ENCODE measurements at places on chromosomes 4 and X.

GRCh38 chr4:153773236-153773690 lies 13.4 kb upstream of the RNF175 start:
- DNase-seq: no peak

- DNase-seq: no peak
Observed at GRCh38 chr4:70915036-70915815, 13.1 kb downstream of the MOB1B start.

DNA sequence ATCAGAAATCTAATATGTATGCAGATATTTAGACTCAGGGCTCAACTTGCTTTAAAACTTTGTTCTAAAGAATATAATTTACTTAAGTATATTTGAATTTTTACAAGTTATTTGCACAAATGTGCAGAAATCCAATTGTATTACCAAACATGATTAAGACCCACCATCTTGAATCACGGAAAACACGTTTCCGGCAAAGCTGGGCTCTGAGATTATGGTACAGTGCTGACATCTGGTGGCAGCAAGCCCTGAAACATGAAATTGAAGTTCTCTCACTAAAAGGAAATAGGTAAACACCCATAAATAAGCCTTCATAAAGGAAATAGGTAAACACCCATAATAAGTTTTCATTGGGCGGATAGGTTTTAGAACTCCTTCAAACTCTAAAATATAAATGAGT lies 98.3 kb upstream of the MAOA start:
- DNase-seq: peak; percentile 79

- DNase-seq: no peak
Observed at GRCh38 chrX:39427906-39428305, 626.6 kb downstream of the MID1IP1 start.

DNA sequence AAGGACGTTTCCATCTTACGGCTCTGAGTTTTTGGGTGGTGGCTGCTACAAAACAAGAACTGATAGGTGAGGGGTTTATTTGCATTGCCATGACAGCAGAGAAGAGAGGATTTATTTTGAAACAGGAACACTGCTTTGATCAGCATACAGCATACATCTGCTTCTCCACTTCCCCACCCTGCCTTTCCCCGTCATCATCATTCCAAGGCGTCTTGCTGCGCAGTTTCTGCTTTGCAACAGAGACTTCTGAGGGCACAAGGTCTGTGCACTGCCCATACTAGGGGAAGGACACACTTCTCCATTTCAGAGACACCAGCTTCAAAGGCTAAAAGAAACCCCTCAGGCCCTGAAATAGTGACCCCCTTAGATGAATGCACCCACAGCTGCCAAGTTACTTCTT lies 19.1 kb downstream of the STARD8 start:
- DNase-seq: no peak

DNA sequence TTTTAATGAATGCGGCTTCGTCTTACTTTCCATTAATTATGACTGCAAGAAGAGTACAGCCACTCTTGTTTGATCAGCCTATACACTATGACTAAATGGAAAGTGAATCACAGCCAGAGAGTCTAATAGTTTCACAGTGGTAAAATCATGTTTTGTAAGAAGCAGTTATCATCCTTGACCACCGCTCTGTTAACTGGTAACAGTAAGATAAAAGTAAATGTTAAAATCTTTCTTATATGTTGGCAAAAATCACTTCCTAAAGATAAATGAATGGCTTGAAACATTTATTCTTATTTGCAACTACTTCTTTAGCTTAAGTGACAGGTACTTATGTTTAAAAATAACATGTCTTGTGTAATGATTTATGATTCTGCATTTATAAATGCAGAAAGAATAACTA lies 13.2 kb downstream of the GALNT7 start:
- no peak for DNase-seq

- no peak for DNase-seq
Observed at GRCh38 chr4:174340714-174341113, 57.0 kb downstream of the CEP44 start.

GRCh38 chrX:21944136-21944615 lies 3.7 kb downstream of the SMS start:
- no peak for DNase-seq

DNA sequence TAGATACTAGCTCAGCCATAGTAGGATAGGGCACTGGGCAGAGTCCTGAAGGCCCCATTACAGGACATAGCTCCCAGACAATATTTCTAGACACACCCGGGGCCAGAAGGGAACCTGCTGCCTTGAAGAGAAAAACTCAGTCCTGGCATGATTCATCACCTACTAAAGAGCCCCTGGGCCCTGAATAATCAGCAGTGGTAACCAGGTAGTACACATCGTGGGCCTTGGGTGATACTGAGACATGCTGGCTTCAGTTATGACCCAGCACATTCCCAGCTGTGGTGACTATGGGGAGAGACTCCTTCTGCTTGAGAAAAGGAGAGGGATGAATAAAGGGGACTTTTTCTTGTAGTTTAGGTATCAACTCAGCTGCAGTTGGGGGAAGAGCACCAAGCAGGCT lies 104.3 kb upstream of the STK26 start:
- DNase-seq: no peak

GRCh38 chr4:78749972-78750727 lies 26.0 kb upstream of the BMP2K start:
- no peak for DNase-seq

- no peak for DNase-seq
Observed at GRCh38 chr4:183834252-183834651, 70.9 kb upstream of the STOX2 start.

- no peak for DNase-seq
Observed at GRCh38 chr4:19739101-19739651, 512.5 kb upstream of the SLIT2 start.

GRCh38 chr4:186105647-186106321 lies 1.3 kb downstream of the FAM149A start:
- DNase-seq: peak; percentile 56

- DNase-seq: peak; percentile 72
Observed at GRCh38 chrX:120604361-120604782, 471 bp downstream of the MCTS1 start.

GRCh38 chrX:130186651-130187050 lies 14.9 kb downstream of the RAB33A start:
- DNase-seq: no peak

DNA sequence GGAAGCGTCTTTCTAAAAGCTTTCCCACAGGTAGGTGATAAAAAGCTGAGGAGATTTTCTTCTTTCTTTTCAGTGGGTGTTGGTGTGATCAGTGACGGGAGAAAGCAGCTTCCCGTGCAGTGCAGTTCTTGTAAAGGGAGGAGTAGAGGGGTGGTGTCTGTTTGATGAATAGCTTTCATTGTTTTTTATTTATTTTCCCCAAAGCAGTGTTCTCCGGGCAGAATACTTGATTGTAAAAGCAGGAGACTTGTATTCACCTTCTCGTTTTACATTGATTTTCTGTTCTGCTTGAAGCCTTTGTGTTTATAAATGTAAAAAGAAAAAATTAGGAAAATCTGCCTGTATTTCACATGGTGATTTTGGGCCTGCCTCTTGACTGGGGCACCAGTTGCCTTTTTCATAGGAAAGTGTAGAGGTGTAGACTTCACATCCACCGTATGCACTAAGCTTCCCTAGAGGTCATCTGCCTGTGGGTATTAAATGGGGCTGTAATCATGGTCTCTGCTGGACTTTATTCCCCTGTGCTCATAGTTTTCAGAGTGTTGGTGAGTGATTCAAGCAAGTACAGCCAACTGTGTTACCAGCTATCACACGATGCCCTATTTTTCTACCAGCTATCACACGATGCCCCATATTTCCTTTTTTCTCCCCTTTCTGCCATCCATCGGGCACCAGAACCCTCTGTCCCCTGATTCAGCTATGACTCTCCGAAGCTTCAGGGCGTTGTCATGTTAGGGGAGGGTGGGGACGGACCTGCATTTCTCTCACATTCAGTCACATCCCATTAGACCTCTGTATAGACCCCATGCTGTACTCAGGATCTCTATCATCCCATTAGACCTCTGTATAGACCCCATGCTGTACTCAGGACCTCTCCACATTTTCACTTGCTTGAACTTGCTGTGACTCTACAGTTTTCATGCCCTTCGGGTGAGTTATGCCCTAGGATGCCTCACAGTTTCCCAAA lies 526.5 kb downstream of the TRIML1 start:
- peak; percentile 34 for DNase-seq

DNA sequence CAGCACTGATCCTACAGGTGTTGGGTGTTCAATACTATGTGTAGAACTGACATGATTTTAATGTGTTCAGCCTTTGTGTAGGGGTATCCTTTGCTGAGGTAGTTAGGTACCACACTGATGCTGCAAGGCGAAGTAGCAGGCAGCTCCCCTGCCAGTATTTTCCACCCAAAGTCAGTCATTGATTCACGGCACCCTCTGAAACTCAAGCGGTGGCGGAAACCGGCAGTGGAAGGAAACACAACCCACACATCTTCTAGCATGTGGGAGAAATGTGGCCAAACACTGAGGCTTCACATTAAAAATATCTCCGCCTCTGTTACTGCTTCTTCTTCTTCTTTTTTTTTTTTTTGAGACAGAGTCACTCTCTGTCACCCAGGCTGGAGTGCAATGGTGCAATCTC lies 126.3 kb downstream of the AASDH start:
- no peak for DNase-seq

DNA sequence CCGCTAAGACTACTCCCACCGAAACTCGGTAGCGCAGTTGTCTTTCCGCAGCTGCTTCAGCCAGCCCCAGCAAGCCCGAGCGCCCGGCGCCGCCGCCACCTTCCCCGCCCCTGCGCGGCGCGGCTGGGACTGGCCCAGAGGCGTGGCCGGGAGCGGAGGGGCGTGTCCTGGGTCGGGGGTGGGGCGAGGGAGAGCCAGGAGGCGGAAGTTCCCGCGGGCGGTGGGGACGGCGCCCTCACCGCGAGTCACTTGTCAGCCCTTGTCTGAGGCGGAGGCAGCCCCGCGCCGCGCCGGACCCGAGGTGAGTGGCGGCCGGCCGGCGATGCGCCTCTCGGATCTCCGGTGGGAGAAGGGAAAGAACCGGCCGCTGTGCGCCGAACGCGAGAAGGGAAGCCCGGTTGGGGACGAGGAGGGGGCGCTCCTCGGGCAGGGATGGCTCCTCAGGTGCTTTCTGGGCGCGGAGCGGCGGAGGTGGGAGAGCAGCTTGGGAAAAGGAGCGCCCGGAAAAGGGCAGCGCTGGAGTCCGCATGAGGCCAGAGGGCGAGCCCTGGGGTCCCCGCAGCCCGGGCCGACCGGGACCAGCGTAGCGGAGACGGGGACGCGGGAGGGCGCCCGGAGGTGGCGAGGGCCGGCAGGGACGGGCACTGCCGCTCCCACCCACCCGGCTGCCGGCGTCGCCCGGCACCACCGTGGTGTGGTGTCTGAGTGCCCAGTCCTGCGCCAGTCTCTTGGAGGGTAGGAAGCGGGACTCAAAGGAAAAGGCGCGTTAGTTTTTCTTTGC lies at the start of gene PDLIM5:
TSS of gene PDLIM5 (plus strand) at position 248 of the 781 bp plus-strand sequence. CDS start 3,347 bp downstream, outside the sequence.
- DNase-seq: peak; percentile 94

DNA sequence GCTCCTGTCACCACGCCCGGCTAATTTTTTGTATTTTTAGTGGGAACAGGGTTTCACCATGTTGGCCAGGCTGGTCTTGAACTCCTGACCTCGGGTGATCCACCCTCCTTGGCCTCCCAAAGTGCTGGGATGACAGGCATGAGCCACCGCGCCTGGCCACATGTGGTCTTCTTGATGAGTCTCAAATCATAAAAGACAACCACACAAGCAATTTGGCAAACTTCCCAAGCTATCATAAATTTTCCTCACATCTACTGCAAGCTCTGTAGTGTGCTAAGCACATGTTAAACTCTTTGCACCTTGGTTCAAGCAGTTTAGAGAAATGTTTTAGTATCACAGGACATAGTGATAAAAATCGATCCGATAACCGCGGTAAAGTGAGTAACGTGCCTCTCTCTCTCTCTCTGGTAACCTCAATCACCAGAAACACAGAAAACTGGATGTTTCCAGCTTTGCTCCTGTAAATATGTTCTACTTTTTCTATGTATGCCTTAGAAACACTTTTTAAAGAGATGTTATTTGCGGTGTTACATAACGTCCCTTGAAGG lies 256.8 kb downstream of the DHRSX start:
- DNase-seq: no peak

- DNase-seq: no peak
Observed at GRCh38 chr4:75042601-75043208, 109.8 kb downstream of the PARM1 start.

GRCh38 chr4:16411501-16412085 lies 185.3 kb upstream of the TAPT1 start:
- no peak for DNase-seq

DNA sequence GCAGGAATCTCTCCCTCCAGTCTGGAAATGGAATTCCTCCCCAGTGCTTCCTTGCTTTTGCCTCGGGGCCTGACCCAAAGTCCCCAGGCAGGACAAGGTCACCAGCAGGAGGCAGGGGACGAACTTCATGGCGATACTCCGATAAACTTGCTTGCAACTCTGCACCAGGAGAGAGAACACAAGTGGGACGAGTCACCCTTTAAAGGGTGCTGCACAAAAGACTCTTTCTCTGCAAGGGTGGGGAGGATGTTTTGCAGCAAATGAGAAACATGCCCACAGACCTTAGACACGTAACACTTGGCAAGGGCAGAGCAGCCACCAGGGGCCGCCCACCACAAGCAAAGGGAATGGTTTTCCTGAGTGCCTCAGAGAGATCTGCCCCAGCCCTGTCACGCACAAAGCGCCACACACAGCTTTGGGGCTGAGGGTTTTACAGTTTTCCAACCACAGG lies at the start of gene FGFBP2:
TSS of gene FGFBP2 (minus strand) at position 175 of the 451 bp plus-strand sequence. CDS start at position 129, 46 bp downstream.
- DNase-seq: peak; percentile 51

DNA sequence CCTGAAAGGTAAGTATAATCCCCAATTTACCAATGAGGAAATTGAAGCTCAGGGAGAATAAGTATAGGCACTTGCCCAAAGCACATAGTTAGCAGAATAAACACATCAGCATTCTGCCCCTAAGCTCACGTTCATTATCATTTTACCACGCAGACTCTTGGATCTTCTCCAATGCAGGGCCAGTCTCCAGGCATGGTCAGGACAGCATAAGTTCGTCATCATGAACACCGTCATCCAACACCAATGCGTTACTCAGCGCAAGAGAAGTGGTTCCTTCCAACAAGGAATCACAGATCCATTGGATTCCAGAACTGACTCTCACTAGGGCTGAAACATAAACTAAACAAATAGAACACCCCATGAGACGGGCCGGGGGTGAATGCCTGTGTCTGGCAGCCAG lies 86.5 kb upstream of the GPM6B start:
- DNase-seq: no peak

- DNase-seq: no peak
Observed at GRCh38 chrX:7074148-7074907, 73.2 kb upstream of the STS start.

- DNase-seq: peak; percentile 22
Observed at GRCh38 chr4:25160714-25161592, 704 bp upstream of the SEPSECS start.

All from HAP-1 (cell line).